AG04450 (cell line): ENCODE measurements at places on chromosomes 1 and 21. TPM values are rescaled to one million over a fixed set of nuclear protein-coding genes. Genes with fewer than 3 reads are reported as not detected.

- no peak for DNase-seq
These were observed 3.2 kb downstream of the MIB2 start for GRCh38 chr1:1618396-1619068.

- DNase-seq: no peak
These were observed 21.4 kb downstream of the NADK start for GRCh38 chr1:1756661-1757421.

RBP7 gene
- polyA plus RNA-seq: 0.20 and 0.22 TPM in 2 replicates

ALPL gene
- polyA plus RNA-seq: 1.8 and 3.0 TPM in 2 replicates

CCDC30 gene
- 0.42 and 0.61 TPM in 2 replicates for polyA plus RNA-seq
